ENCODE measurements at places on chromosomes 3 and 15.

- DNase-seq = no peak
These were observed 76.8 kb downstream of the SMAD3 start for GRCh38 chr15:67142092-67142766.

GRCh38 chr3:29977360-29977759, 629.0 kb upstream of the TGFBR2 start:
- no peak for DNase-seq

DNA sequence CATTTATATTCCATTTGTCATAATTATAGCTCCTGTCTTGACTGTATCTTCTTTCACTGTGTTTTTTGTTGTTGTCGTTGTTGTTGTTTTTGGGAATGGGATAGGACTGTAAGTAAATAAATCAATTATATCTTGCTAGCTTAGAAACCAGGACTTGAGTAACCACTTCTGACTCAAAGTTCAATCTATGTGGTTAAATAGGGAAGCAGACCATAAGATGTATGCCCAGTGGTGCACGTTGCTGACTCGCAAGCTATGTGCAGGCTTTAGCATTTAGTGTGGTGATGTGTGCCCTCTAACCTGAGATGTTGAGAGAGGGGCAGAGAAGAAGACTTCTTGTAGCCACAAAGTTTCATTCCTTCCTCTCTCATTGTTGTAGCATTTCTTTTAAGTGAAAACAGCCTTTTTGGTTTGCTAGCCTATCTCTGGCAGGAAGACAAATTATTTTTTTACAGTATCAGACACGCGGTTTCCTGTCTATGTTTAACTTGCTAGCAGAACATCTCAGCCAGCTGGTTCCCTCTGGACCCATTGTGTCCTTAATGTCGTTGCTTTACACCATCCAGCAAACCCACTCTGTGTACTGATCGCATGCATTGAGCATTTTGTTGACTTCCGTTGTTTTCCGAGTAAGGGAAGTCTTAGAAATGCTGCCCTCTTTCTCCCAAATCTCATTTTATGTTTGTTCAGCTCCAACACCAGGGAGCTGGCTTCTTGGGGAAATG, 52.1 kb downstream of the TGFBR2 start:
- peak; percentile 74 for DNase-seq

GRCh38 chr3:65660000-65660598, 378.6 kb downstream of the MAGI1 start:
- no peak for DNase-seq

DNA sequence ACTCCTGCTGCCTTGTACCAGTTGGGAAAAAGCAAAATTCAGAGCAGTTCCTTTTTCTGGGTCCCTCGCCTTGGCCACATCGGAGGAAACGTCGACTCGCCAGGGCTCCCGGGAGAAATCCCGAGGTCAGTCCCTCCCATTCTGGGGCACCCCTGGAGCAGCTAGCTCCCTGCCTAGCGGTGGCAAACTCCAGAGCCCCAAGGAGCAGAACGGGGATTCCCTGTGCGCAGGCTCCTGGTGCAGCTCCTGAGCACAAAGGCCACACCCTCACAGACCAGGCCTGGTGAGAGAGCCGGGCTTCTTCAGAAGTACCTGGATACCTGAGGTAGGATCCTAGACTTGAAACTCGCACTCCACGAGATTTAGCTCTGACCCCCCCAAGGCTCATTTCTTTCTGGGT, 2.6 kb downstream of the LRRC3B start:
- no peak for DNase-seq

- DNase-seq = no peak
These were observed 39.1 kb downstream of the MRPL46 start for GRCh38 chr15:88428053-88428452.

- DNase-seq = peak; percentile 10
These were observed 17.3 kb downstream of the SUCNR1 start for GRCh38 chr3:151890721-151891141.

DNA sequence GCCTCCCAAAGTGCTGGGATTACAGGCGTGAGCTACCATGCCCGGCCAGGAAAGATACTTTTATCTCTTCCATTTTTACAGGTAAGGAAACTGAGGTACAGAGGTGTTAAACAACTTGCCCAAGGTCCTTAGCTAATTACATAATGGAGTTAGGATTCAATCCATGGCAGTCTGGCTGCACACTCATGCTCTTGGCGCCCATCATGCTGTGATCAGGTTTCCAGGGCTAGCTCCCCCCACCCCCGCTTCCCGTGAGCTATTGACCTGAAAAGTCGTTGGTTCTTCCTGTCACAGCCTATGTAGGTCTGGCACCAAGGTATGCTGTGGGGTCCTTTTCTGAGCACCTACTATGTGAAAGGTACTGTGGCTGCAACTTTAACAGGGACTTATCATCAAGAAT, 55.9 kb upstream of the LARS2 start:
- no peak for DNase-seq

- no peak for DNase-seq
These were observed 205.6 kb downstream of the TBC1D2B start for GRCh38 chr15:77871852-77872371.

- no peak for DNase-seq
These were observed 30.4 kb upstream of the OR5K1 start for GRCh38 chr3:98432575-98432974.

DNA sequence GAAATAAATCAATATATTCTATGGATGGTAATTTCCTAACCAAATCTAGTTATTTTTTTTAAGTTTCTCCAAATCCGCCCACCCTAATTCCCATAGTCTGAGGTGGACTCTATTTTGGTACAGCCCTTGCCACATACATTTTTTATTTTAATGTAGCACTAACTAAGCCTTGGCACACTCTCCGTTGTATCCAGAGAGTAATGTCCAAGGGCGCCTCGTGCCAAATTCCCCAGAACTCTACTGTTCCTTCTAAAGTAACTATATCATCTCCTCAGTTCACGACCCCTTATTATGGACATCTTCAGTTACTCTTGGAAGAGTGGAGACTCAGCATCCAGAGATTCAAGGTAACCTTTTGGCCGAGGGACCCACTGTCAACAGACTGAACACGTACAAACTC, 1.3 kb downstream of the VGLL3 start:
- no peak for DNase-seq

DNA sequence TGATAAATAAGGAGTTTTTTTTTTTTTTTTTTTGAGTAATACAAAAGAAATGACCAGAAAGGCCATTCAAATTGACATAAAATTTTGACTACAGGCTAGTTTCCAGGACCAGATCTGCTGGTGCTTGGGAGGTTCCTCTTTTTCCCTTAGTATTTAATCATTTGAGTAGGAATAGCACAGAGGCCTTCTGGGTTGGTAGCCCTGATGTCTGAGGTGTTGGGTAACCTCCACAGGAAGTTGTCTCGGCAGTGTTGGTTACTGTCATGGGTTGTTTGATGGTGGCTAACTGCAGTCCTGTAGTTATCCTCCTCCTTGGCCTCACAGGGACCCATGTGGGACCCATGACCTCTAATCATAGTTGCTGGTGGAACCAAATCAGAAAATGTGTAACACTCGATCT, 91.1 kb downstream of the USP13 start:
- DNase-seq = no peak

DNA sequence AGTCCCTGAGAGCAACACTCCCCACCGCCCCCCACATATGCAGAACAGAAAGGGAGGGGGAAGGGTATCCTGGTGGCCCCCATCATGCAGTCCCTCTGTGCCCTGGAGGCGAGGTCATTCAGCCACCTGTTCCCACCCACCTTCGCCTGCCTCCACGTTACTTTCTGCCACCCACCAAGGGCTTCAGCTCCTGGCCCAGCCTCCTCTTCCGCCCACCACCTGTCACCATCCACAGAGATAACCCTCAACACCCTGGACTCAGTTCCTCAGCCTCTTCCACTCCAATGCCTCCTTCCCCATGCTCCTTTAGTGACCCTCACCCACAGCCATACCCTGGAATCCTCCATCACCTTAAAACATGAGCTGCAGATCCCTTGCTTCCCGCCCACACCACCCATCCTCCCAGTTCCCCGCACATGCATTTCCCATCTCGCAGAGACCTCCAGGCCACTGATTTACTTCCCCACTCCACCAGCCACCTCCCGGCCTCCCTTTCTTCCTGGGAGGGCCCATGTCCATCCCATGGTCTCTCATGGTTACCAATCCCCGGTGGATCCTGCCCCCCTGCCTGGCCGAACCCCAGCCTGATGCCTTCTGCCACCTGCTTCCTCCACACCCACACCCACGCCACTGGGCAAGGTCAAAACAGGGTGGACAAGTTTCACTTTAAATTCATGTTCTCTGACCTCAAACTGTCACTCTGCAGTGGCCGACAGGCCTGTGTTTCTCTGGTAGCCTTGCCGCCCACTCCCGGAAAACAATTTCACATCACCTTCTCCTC, 18.2 kb downstream of the HOMER2 start:
- no peak for DNase-seq

GRCh38 chr3:39784922-39785321, 24.5 kb upstream of the MYRIP start:
- DNase-seq = no peak

- DNase-seq = peak; percentile 7
These were observed at the start of gene GRAMD2A for GRCh38 chr15:72197460-72198355. Gene GRAMD2A, minus strand, starts transcription at chr15:72197787.

GRCh38 chr3:108098003-108098370, 7.2 kb upstream of the CD47 start:
- no peak for DNase-seq

GRCh38 chr15:52730173-52730572, 51.0 kb upstream of the ATOSA start:
- DNase-seq = peak; percentile 73

DNA sequence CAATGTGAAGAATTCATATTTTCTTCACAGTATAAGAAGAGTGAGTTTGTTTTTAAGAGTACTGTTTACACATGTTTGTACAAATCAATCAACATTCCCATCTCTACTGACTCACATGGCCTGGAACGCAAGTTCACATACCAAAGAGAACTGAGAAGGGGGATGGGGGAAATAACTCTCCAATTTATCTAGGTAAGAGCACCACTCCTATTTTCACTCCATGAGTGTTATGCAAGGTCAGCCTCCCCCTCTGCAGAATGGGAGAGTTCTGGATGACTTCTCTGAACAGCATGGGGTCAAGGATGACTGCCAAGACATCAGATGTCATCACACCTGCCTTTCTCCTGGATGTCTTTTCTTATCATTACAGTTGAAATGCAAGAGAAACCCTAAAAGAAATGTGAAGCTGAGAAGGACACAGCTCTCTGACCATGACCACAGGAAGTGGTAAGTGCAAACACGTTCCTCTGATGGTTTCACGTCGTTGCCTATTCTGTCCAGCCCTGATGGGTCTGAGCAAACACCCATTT, 95.2 kb downstream of the SEMA6D start:
- DNase-seq = no peak

DNA sequence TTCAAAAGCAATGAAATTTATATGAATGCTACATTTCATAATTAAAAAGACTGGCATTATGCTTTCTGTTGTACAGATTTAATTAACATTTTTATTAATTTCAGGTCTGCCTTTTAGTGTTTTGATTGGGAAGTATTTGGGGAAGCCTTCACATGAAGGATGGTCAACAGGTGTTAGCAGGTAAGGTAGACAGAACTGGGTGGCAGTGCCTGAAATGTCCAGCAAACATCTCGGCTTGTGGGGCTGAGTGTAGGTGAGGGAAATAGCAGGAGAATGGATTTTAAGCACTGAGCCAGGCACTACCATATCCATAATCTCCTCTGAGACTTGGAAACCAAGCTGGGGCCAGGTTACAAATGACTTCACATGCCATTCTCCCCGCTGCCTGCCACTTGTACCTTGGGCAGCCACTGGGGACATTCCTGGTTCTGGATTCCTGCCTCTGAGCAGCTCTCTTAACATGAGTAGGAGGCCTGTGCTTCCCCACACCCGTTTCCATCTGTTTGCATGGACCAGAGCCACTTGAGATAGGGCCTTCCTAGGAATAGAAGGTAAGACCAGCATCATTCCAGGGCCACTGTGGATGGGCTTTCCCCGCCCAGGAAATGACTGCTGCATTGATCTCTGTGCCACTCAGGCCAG, 125.9 kb upstream of the HES1 start:
- no peak for DNase-seq

GRCh38 chr15:69760890-69761568, 308.4 kb downstream of the RPLP1 start:
- peak; percentile 83 for DNase-seq

GRCh38 chr3:179852142-179852905, 184.4 kb downstream of the PEX5L start:
- DNase-seq = peak; percentile 2

DNA sequence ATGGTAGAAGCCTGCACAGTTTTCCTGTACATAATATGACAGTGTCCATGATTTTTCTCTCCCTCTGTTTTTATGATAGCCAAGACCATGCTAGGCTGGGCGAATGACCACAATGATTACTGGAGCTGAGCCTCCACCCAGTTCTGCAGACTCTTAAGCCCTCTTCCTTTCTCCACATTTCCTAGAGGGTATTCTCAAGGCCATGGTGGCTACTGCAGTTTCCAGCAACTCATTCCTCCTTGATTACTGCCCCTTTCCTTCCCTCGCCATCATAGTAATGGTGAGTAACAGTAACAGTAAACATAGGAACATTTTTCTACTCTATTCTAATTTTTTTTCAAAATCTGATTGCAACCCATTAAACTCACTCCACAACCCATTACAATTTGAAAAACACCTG, 20.2 kb downstream of the TNIK start:
- no peak for DNase-seq

- DNase-seq = no peak
These were observed 17.9 kb upstream of the SKIC8 start for GRCh38 chr15:78317145-78317836.

DNA sequence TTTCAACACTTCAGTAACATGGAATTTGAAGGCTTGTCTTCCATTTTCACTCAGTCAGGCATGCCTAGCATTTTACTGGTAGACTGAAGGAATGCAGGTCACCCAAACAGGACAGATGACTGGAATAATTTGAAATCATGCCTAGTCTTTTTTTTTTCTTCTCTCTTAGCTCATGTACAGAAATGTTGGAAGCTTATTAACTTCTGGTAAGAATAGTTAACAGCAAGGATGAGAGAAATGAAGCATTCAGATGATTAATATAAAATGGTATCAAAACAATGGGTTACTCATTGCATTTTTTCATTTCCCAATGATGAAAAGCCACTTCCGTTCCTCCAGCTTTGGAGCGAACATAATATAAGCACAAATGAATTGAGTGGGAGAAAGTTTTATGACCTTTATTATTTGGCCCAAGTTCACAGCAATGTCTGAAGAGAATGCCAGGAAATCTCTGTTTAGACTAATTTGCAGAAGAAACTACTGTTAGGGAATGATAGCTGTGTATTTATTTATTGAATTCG, 431.6 kb upstream of the RASGRP1 start:
- no peak for DNase-seq

- no peak for DNase-seq
These were observed 274.7 kb downstream of the FOXP1 start for GRCh38 chr3:71308836-71309235.
